ENCODE measurements at places on chromosomes 3 and 15. TPM values are rescaled to one million over a fixed set of nuclear protein-coding genes. Genes with fewer than 3 reads are reported as not detected.

GRCh38 chr15:101173233-101174119 lies 78.4 kb downstream of the CHSY1 start:
- DNase-seq: no peak

- DNase-seq: no peak
Observed at GRCh38 chr3:1326546-1326945, 233.7 kb downstream of the CNTN6 start.

DNA sequence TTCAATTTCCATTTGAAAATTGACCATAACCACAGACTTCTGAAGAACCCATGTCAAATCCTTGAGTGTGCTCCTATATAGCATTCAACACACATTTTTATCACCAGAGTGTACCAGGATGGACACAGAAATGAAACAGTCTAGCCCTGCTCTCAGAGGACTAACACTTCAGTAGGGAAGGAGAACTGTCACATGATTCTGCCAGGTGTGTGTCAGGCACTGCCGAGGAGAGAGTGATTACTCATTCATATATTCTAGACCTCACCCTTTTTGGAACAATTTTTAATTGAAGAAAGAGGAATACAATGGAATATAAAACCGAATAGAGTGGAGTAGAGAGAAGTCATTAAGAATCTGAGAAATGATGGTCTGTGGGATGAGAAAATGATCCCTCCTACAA lies 125.8 kb downstream of the ERC2 start:
- no peak for DNase-seq

GRCh38 chr3:45171283-45171682 lies 25.1 kb upstream of the CDCP1 start:
- peak; percentile 6 for DNase-seq

DNA sequence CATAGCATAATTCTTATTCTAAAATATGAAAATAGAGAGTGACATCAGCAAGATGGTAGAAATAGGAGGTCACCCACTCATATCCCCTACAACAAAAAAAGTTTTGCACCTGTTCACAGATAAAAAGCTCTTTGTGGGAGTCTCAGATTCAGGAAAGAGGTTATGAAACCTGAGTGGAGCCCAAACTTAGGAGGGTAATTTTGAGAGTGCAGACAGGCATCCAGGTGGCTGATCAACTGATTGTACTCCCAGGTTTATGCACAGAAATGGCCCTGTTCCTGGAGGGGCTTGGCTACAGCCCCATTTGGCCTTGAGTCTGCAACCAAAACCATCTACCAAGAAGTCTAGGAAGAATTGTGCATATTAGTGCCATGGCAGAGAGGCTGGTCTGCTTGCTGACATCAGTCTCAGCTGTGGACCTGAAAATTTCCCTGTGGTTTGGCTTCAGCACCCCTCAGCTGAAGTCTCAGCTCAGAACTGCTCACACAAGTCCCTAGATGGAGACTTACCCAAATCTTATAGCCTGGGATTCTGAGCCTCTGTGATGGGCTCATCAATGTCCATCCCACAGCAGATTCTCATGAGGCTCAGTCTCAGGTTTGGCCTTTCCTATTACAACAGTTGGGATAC lies 291.6 kb downstream of the IL20RB start:
- DNase-seq: no peak

The BFSP2 gene
- total RNA-seq: not detected

The C3orf52 gene
- total RNA-seq: 6.7 TPM

The ECE2 gene
- not detected for total RNA-seq
